Activated T-helper 17 cell treated with anti-CD3 and anti-CD28 coated beads, Interleukin-2, amount 50 U/mL, for 72 hours (primary cell): ENCODE measurements at places on chromosomes 2 and 18. TPM values are rescaled to one million over a fixed set of nuclear protein-coding genes. Genes with fewer than 3 reads are reported as not detected.

Gene PTH2R
- not detected for total RNA-seq

Gene SLC5A7
- not detected for total RNA-seq

Gene EIF2AK3
- 17.1 TPM for total RNA-seq

Gene TLX2
- 1.4 TPM for total RNA-seq

Gene B4GALT6
- 1.8 TPM for total RNA-seq

Gene C1QL2
- not detected for total RNA-seq

Gene RUFY4
- 0.19 TPM for total RNA-seq

Gene ACP1
- 116 TPM for total RNA-seq

Gene ANKRD29
- total RNA-seq: not detected

Gene AQP4
- total RNA-seq: not detected

Gene PCARE
- not detected for total RNA-seq

Gene DPYSL5
- not detected for total RNA-seq

Gene C2orf15
- total RNA-seq: 1.9 TPM

Gene MC5R
- total RNA-seq: not detected

Gene SAG
- 0.04 TPM for total RNA-seq

Gene FSHR
- not detected for total RNA-seq

Gene FBXO15
- 0.35 TPM for total RNA-seq

Gene SCN1A
- not detected for total RNA-seq

Gene CBLN2
- total RNA-seq: not detected

Gene VWC2L
- total RNA-seq: not detected

Gene SIX3
- not detected for total RNA-seq

Gene HOXD12
- not detected for total RNA-seq

Gene MARCHF4
- not detected for total RNA-seq

Gene MRPL33
- total RNA-seq: 53.1 TPM

Gene NHEJ1
- 24.1 TPM for total RNA-seq

Gene LGALSL
- 1.4 TPM for total RNA-seq

Gene FIGN
- not detected for total RNA-seq

Gene R3HDM1
- total RNA-seq: 51.5 TPM

Gene CYP27A1
- not detected for total RNA-seq

Gene RTP5
- total RNA-seq: 0.58 TPM

Gene CFAP65
- total RNA-seq: not detected

Gene CCDC148
- 0.93 TPM for total RNA-seq

Gene IL36G
- 0.48 TPM for total RNA-seq

Gene LINC00305
- not detected for total RNA-seq

Gene TMEM37
- total RNA-seq: not detected

Gene ASB18
- not detected for total RNA-seq

Gene RRM2
- 567 TPM for total RNA-seq

Gene TPO
- total RNA-seq: not detected

Gene NEUROD1
- not detected for total RNA-seq

Gene SLC30A3
- total RNA-seq: not detected

Gene SNORC
- total RNA-seq: 2.0 TPM

Gene CENPA
- 36.1 TPM for total RNA-seq

Gene LIMS4
- 2.9 TPM for total RNA-seq

Gene MRPL19
- total RNA-seq: 69.2 TPM

Gene RAX
- not detected for total RNA-seq

Gene KYNU
- total RNA-seq: 0.05 TPM
